COLO829 (cell line): ENCODE measurements at places on chromosomes 7 and 10.

DNA sequence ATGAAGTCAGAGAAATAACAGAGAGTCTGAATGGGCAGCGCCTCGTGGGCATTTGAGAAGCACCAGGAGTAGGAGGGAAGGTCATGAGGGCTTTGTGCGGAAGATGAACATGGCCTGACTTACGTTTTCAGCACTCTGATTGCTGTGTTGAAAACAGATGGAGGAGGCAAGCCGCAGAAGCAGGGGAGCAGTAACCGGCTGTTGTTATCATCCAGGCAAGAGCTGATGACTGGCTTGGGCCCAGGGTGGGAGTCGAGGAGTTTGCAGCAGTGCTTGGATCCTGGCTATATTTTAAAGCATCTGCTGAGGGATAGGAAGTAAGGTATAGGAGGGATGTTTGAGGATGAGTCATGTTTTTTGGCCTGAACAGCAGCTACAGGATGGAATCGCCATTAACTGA lies 12.7 kb upstream of the PDLIM1 start:
- DNase-seq, result no peak

DNA sequence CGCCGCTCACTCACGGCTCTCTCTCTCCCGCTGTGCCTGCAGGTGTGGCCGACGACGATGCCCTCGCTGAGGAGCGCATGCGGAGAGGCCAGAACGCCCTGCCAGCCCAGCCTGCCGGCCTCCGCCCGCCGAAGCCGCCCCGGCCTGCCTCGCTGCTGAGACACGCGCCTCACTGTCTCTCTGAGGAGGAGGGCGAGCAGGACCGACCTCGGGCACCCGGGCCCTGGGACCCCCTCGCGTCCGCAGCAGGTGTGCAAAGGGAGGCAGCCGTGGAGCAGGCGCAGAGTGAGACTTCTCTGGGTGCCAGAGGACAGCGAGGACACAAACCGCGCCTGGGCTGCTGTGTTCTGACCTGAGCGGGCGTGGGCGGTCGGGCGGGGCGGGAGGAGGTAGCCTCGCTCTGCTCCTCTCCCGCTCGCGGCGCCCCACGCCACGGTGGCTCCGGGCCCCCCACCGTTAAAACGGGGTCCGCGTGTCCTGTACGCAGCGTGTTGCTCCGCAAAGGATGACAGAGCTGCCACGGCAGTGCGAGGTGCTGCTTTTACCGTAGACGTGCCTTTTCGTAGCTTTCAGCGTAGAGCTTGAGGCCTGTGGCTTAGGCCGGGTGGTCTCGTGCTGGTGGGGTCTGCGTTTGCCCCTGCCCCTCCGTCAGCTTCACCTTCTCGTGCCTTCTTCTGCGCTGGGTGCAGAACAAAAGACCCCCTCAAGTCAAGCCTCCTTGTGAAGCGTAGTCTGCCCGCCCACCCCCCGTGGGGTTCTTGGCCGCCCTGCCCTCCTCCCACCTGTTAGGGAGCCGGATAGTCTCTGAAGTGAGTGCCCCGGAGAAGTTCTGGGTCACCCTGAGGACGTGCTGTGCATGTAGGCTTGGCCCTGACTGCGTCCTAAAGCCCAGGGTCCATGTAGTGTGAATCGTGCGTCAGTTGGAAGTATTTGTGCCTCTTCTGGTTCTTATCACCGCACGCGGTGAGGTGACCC lies 73.2 kb downstream of the DNAJB6 start:
- DNase-seq, result no peak

GRCh38 chr7:139403601-139404000 lies 43.9 kb downstream of the LUC7L2 start:
- DNase-seq, result no peak

DNA sequence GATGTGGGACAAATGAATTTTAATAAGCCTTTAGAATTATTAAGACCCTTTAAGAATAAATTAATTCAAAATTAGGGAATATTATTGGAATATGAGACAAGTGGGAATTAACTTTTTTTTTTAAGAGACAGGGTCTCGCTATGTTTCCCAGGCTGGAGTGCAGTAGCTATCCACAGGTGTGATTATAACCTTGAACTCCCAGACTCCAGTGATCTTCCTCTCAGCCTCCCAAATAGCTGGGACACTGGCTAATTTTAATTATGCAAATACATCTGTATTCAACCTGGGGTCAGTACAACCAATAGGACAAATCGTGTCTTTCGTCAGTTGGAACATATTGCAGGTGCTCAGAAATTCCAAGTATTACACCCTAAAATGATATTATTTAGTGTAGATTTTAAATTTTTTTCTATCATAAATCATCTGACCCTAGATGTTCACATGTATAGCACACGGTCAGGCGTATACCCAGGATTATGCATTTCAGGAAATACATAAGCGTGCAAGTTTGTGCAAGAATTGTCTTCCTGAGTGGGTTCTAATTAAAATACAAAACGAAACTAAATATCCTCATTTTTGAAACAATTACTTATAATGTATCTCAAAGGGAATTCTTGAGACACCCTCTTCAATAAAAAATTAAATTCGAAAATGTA lies 1.2 kb downstream of the NT5C3A start:
- no peak for DNase-seq

DNA sequence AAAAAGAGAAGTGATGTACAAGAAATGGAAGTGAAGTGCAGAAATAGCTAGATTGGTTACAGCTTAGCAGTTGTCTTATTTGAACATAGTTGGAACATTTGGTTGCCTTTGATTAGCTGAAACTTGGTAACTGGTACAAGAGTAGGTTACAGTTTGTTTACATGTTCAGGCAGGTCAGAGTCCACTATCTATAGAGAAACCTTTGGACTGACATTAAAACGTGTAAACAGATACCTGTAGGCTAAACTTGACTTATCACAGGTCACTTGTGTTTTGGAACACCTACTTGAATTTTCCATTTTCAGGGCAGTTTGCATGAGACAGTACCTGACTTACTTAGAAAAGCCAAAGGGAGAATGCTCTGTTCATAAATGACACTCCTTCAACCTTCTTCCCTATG lies 28.5 kb upstream of the CYP2C8 start:
- DNase-seq, result no peak

GRCh38 chr10:127013691-127014473 lies 108.7 kb downstream of the DOCK1 start:
- DNase-seq, result no peak

GRCh38 chr7:30923774-30924413 lies 12.2 kb downstream of the AQP1 start:
- no peak for DNase-seq

DNA sequence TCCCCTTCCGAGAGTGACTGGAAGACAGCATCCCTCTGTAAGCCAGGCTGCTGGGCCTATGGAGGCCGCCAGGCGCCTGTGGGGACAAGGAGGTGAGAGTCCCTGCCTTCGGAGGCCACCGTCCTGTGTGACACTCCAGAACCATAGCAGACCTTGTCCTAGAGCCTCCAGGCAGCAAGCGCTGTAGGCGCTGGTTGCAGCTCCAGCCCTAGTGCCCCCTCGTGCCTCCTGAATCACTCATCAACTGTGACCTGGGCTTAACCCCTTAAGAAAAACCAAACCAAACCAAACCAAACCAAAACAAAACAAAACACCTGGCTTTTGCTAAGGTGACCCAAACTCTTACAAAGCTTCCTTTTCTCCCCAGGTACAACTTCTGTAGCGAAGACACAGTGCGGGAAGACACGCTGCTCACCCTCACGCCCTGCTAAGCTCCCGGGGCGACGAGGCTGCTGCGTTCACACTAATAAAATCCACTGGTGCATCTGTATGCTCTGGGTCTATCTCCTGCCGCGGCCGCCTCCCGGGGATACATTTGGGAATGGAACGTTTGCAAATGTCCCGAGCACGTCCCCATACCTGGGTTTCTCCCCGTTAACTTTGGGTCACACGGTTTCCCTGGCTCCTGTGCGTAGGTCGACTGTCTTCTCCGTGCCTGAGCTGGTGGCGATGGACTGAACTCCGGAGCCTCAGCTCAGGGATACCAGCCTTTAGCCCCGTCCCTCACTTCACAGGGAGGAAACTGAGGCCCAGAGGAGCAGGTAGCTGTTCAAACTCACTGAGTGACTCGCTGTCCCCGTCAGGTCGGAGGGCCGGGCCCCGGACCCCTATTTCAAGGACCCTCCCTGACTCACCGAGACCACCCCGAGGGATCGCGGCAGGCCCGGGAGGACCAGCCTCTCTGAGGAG lies 11.8 kb upstream of the PNLIPRP2 start:
- no peak for DNase-seq
